ENCODE measurements at places on chromosomes 6 and 20.

- no peak for DNase-seq
Observed at GRCh38 chr6:33057222-33058150, 16.0 kb downstream of the HLA-DPA1 start.

DNA sequence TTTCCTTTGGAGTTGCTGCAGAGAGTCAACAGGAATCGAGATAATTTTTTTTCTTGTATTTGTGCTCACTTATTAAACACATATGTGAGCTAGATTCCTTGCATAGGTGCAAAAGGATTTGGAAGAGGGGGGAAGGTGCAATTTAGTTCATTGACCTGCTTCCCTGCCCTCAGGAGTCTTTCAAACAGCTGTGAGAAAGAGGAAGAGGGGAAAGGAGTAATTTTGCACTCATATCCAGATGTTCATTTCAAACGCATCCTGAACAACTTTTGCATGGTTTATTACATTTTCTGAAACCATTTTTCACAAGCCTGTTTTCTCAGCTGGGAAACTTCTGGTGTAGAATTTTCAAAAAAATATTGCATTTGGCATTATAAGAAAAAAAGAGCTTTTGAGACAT lies 795.0 kb downstream of the MAFB start:
- DNase-seq, result no peak

- DNase-seq, result no peak
Observed at GRCh38 chr6:37283268-37283667, 25.3 kb upstream of the TMEM217 start.

GRCh38 chr6:75428204-75428603 lies 65.4 kb downstream of the FILIP1 start:
- no peak for DNase-seq

GRCh38 chr6:46051962-46052361 lies 36.3 kb upstream of the CLIC5 start:
- no peak for DNase-seq

DNA sequence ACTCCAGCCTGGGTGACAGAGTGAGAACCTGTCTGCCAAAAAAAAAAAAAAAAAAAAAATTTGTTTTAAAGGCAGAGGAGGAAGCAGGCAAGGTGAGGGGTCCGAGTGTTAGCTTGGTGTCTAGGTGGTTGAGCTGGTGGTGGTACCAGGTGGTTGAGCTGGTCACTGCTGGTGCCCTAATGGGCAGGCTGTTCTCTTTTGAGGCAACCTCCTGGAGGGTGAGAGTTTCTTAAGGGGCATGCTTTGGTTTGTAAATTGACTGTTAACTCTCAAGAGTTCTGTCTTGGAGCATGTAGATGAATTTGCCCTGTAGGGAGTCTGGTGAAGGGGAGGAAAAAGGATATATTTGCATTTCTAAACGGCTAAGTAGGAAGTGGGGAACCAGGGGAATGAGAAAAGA lies 52.7 kb downstream of the BANF2 start:
- no peak for DNase-seq

DNA sequence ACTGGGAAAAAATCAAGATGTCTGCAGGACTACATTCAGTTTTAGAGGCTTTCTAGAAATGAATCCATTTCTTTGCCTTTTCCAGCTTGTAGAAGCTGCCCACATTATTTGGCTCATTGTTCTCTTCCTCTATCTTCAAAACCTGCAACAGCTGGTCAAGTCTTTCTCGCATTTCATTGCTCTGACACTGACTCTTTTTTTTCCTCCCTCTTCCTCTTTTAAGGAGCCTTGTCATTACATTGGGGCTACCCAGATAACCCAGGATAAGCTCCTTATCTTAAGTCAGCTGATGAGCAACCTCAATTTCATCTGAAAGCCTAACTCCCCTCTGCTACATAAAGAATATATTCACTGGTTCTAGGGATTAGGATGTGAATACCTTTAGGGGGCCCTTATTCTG lies 53.2 kb upstream of the CEP162 start:
- no peak for DNase-seq

GRCh38 chr6:44265722-44266233 lies 427 bp upstream of the NFKBIE start:
- DNase-seq, result no peak

GRCh38 chr20:40414843-40415615 lies 274.0 kb downstream of the MAFB start:
- no peak for DNase-seq

- DNase-seq, result no peak
Observed at GRCh38 chr6:70563530-70563929, 3.2 kb upstream of the SDHAF4 start.

- DNase-seq, result no peak
Observed at GRCh38 chr6:92433911-92434310, 985.4 kb downstream of the EPHA7 start.

GRCh38 chr6:22828179-22829062 lies 259.1 kb downstream of the HDGFL1 start:
- no peak for DNase-seq

DNA sequence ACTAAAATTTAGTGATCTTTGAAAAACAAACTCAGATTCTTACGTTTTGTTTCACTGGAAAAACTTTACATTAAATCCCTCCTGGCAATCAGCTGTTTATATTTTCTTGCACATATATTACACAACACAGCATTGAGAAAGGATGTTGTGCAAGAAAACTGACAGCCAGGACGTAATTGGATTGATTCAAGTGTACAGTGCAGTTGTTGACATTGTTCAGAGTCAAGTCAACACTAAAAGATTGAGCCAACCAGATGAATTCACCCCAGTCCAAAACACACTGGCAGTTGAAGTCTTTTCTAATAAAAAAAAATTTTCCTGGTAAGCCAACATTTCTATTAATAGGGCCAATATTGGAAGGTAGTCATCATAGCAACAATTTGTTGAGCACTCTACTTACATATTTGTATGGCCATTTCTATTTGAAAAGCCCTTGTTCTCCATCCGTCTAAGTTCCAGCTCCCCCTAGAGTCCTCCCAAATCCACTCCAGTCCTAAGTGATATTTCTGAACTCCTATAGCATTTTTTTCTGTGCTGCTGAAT lies 20.9 kb upstream of the VNN1 start:
- DNase-seq, result no peak

- DNase-seq, result no peak
Observed at GRCh38 chr20:25573288-25574251, 11.8 kb downstream of the NINL start.

- no peak for DNase-seq
Observed at GRCh38 chr6:151723152-151723551, 84.3 kb upstream of the ESR1 start.

- no peak for DNase-seq
Observed at GRCh38 chr20:10357974-10358373, 76.0 kb downstream of the MKKS start.

- DNase-seq, result no peak
Observed at GRCh38 chr6:169164451-169164850, 89.2 kb downstream of the THBS2 start.

DNA sequence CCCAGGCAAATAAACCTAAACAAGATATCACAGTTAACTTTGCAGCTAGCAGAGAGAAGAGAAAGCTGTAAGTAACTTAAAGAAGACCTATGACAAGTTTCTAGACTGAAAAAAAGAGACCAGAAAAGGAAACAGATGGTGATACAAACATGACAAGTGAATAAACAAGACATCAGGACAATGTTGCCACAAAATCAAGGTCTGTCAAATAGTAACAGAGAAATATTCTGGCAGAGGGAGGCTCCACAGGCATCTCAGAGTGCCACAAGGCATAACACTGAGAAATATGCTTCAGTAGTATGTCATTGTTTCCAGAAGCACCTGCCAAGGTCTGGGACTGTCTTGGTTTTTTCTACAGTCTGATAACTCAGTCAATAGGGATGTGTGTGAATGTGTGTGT lies 332.2 kb downstream of the KHDRBS2 start:
- DNase-seq, result no peak

DNA sequence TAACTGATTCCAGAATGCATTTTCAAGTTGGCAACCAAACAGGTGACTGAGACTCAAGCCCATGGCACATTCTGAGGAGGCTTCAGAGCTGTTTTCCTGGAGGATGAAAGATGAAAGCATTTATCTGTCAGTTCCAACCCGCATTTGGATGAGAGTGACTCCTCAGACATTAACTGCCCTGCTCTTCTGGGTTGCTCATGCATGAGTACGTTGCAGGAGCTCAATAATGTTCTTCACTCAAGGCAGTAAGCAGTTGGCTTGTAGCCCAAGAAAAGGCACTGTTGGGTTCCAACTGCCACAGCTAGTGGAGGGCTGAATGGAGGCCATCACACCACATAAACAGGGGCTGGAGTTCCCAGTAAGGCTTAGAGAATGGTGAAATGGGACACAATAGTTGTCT lies 155.3 kb downstream of the FUT9 start:
- no peak for DNase-seq

GRCh38 chr6:42212442-42212841 lies 5.2 kb downstream of the MRPS10 start:
- DNase-seq, result no peak

GRCh38 chr6:6968731-6969552 lies 138.8 kb upstream of the RREB1 start:
- no peak for DNase-seq

- DNase-seq, result no peak
Observed at GRCh38 chr20:51139891-51140290, 117.0 kb upstream of the KCNG1 start.

- no peak for DNase-seq
Observed at GRCh38 chr6:166939345-166939744, 17.0 kb downstream of the RNASET2 start.

GRCh38 chr6:42009844-42010184 lies 40.5 kb upstream of the TAF8 start:
- no peak for DNase-seq

- DNase-seq, result no peak
Observed at GRCh38 chr20:59364611-59365010, 64.2 kb downstream of the EDN3 start.

- no peak for DNase-seq
Observed at GRCh38 chr6:70547905-70548304, 18.8 kb upstream of the SDHAF4 start.

DNA sequence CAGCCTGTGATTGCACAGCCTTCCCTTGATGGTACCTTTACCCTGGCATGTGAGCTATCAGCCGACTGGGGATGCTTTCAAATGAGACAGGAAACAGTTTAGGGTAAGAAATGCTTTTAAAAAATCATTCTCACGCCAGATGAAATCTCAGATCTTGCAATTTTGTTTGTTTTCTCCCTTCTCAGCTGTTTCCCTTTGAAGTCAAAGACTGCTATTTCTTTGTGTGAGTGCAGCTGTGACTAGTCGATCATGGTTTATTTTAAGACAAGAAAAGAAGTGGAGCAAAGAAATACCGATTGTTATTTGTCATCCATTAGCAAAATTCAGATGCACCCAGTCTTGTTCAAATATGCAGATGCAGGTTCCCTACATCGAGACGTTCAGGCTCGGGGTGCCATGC lies 489.7 kb downstream of the QKI start:
- DNase-seq, result no peak

DNA sequence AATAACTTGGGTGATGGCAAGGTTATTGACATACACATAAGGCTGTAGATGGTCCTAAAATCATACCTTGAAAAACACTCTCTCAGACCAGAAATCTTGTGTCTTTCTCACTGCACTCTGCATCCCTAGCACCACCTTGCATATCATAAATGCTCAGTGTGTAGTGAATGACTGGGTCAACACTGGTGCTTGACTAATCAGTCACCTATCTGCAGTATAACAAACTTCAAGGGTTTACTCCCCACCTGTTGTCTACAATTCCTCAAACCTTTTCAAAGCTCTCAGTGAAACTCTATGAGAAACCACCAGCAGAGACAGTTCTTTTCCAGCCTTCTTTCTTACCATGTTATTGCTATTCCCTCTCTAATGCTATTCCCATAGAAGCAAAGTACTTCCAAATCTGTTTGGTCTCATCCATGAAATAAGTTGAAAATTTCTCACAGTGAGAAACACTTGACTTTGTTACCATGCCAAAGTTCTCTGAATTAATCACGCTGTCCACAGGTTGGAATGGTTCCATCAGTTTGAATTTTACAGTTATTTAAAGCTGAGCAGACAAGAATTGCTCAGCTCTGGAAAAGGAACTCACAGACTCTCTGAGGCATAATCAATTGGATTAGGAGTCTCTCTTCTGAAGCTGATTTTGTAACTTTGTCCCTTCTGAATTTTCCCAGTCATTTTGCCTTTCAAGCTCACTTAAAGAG lies 104.8 kb upstream of the EYA4 start:
- DNase-seq, result no peak

DNA sequence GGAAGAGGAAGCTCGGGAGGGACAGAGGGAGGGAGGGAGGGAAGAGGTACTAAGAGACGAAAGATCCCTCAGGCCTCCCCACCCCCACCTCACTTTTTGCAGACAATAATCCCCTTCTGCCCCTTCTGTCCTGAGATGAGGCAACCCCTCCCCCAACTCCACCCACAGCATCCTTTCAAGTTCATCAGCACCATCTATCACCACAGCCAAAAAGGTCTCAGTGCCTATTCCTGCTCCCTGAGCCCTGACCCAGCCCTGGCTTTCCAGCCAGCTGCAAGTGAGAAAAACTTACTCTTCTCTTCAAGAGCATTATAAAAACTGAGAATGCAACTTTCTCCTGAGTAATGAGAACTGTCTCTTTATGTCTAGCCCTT lies 133.2 kb upstream of the LRFN2 start:
- DNase-seq, result no peak

GRCh38 chr6:168216751-168217191 lies 102.8 kb downstream of the DACT2 start:
- DNase-seq, result no peak

DNA sequence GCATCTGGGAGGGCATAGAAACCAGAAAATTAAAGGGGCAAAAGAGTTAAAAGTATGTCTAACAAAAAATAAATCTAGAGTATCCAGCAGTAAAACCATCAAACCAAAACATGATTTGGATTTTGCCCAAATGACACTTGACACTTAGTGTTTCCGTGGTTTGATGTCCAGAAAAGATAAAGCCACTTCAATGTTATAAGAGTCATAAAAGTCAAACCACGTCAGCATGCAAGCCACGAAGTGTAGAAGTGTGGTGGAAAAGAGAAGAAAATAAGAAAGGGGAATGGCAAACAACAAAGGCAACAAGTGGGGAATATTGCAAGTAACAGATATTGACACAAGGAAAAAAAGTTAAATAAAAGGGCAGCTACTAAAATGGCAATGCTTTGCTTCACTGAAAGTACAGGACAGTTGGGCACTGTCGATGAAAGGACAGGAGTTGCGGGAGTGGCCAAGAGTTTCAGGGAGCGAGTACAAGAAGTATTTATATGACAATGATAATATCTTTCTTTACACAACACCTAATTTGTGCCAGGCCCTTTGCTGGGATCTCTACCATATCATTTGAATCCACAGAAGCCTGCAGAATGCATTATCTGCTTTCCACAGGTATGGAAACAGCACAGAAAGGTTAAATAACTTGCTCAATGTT lies 6.3 kb upstream of the HDDC2 start:
- no peak for DNase-seq

Measured in MM.1S (cell line).